ENCODE measurements at places on chromosomes 1 and 21.

DNA sequence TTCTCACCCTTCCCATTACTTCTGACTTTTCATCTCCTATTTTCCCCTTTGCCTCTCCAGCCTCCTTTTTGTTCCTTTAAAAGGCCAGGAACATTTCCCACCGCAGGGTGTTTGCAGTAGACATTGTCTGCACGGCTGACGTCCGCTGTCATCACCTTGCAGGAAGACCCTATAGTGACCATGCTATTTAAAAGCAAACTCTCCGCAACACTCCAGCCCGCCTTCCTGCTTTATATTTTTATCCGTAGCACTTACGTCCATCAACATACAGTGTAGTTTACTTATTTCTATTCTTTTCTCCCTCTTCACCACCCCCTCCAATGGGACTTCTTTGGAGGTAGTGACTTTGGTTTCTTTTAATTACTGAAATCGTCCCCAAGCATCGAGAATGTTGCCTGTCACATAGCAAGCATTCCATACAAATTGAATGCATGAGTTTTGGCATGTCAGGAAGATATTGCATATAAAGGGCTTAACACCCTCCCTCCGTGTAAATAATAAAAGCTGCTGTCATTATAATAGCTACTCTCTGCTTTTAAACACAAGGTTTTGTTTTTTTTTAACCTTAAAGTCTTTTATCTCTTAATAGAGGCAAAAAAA is 19.8 kb downstream of the SLC25A33 start:
- no peak for DNase-seq

GRCh38 chr1:111541721-111542120 is 38.3 kb upstream of the ADORA3 start:
- no peak for DNase-seq

GRCh38 chr1:175717610-175718540 is 25.5 kb downstream of the TNR start:
- no peak for DNase-seq

DNA sequence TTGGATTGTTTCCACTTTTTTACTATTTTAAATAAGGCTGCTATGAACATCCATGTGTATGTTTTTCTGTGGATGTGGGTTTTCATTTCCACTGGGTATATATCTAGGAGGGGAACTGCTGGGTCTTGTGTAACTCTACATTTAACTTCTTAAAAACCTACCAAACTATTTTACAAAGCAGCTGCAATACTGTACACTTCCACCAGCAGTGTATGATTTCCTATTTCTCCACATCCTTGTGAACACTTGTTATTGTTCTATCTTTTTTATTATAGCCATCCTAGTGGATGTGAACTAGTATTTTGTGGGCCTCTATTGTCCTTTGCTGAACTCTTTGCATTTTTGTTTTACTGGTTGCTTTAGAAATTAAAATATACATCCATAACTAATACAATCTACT is 33.4 kb downstream of the DIPK1A start:
- DNase-seq = no peak

GRCh38 chr1:113784104-113784779 is 25.0 kb upstream of the PHTF1 start:
- DNase-seq = no peak

- no peak for DNase-seq
Measured at GRCh38 chr1:155052439-155053395, 1.6 kb downstream of the ADAM15 start.

DNA sequence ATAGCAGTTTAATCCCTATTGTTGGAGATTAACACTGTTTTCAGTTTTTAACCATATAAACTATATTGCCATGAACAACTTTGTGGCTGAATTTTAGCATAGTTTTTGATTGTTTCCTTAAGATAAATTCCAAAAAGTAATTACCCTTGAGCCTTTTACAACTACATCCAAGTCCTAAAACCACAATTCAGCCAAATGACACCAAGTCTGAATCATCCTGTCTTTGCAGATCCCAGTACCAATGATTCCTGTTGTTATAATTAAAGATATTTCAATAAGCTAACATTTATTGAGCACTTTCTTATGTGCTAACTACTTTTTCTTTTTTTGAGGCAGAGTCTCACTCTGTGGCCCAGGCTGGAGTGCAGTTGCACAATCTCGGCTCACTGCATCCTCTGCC is 35.6 kb downstream of the IL23R start:
- no peak for DNase-seq

GRCh38 chr1:154186177-154186576 is 5.7 kb downstream of the TPM3 start:
- DNase-seq = peak; percentile 76

GRCh38 chr1:36321119-36321951 is 2.1 kb downstream of the EVA1B start:
- peak; percentile 91 for DNase-seq

- no peak for DNase-seq
Measured at GRCh38 chr1:116877141-116877818, 32.4 kb upstream of the PTGFRN start.

DNA sequence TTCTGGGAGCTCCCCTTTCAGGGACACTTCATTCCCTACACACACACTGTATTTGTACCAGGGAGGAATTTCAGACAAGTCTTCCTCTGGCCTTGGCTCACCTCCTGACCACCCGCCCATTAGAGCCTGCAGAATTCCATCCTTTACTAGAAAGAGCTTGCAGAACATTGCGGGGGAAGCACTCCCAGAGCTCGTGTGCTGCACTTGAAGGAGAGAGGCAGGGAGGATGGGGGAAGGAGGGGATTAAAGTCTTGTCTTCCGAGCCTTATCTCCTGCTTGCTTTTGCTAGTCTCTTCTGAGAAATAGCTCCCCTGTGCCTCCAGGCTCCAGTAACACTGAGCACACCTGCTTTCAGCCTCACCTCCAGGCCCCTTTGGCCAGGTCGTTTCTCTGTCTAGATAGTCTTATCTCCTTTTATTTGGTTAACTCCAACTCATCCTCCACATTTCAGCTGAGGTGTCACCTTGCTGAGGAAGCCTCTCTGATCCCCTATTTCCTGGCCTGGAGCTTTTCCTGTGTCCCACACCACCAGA is 62.0 kb downstream of the PCNX2 start:
- DNase-seq = no peak

- no peak for DNase-seq
Measured at GRCh38 chr1:237032029-237032428, 10.0 kb upstream of the RYR2 start.

DNA sequence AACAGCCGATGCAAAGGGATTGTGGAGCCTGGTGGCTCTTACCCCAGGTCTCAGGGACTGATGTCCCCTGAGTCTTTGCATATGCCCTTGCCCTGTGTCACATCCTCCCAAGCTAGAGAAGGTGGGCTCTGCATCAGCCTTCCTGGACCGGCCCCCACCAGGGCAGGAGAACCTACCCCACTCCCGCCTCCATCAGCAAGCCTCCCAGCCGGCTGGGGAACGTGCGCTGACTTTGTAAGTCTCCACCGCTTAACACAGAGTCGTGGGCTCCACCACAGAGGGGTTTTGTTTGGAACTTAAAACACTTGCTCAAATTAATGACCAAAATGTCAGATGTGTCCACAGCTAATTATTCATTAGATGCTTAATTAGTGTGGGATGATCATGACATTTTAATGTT is 255.2 kb upstream of the VAMP3 start:
- no peak for DNase-seq

DNA sequence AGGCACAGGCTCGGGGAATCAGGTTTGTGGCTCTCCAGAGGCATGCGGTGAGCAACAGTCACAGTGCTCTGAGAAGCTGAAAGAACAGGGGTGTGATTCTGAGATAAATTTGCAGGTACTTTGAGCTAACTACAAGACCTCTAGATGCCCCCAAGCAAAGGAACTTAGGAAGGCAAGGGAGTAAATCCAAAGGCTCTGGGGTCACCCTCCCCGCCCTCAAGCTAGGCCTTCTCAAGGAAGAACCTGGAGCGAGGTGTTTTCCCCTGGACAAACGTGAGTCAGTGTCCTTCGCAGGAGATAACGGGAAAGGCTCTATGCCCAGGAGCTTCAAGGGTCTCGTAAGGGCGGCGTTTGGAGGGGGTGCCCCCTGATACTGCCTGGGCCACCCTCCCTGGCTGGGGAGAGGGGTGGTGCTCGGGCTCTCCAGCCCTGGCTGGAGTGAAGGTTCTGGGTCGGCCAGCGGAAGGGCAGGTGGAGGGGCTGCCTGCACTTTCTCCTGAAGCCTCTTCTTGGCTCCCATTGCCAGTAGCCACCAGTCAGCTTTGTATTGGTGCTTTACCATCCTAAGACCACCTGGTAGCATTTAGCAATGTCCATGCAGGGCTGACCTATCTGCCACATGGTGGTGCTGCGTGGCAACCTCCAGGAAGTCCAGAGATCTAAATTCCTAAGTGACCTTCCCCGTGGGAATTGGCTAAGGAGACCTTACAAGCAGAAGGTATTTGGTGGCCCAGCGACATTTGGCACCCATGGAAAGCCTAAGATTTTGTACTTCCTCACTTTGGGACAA is 44.0 kb downstream of the GPR161 start:
- no peak for DNase-seq

GRCh38 chr1:167544447-167545093 is 9.0 kb downstream of the CREG1 start:
- DNase-seq = no peak

GRCh38 chr1:25802915-25803314 is 2.9 kb downstream of the SELENON start:
- DNase-seq = no peak

Data from WTC11 (cell line).